ENCODE measurements at places on chromosomes 11 and 22.

DNA sequence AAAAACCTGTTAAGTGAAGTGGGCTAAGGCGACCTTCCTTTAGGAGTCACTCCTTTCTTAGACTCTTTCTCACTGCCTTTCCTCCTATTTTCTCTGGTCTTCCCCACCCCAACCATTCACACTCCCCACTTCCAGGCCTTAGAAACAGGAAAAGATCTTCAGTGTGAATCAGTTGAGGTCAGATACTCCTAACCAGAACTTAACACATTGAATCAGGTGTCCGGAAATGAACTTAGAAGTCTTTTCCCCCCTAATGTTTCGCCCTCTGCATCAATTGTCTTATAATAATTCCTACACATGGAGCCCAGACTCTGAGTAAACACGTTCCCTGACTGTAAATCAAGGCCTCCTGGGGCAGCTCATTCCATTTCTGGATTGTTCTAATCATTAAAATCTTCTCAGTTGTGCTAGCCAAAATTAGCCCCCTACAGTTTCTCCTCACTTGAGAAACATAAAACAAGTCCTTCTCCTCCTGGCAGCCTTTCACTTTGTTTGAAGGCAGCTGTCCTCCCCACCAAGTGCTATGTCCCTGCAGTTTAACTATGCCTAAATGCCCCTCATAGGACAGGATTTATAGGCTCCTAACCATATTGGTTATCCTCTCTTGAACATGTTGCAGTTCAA lies 32.7 kb upstream of the USP47 start:
- peak; percentile 15 for DNase-seq

DNA sequence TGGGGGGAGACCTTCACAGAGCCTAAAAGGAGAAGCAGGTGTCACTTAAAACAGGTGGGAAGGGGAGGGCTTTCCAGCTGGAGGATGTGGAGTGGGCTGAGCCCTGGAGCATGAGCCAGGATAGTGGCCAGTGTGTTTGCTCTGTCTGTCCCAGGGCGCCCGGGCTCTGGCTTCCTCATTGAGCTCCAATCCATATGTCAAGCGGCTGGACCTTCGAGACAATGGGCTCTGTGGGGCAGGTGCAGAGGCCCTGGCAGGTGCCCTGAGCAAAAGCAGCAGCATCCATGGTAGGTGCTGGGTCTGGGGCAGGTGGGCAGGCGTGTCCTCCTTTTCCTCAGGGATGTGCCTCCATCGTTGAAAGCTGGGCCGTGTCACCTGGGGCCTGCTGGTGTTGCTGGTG lies 2.0 kb downstream of the LRRC74B start:
- no peak for DNase-seq

GRCh38 chr22:46259374-46259773 lies 3.8 kb downstream of the PKDREJ start:
- DNase-seq = no peak

DNA sequence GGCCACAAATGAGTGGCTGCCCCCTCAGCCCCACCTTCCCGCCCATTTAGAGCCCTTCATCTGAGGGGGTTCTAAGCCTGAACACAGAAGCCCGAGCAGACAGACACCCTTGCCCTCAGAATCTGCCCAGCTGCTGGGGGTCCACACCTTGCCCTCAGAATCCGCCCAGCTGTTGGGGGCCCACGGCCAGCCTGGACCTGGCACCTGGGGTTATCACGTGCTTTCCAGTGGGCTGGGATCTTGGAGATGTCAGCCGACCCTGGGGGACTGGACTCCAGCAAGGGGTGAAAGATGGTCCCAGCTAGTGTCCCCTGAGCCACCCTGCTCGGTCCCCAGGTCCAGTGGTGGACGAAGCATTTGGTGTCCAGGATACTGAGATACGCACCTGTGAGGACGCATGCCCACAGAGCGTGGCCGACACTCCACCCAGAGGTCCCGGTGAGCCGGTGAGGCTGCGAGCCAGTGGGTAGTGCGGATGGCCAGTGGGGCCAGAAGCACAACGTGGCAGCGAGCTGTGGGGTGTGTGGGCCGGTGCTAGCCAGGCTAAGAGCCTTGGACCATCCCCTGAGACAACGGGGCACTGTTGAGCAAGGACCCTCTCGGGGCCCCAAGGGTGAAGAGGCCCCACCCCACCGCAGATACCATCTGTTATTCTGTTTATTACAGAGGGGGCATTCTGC lies 3.1 kb upstream of the CTSD start:
- DNase-seq = no peak

- peak; percentile 93 for DNase-seq
Observed at GRCh38 chr11:94926698-94927237, 46.6 kb downstream of the CWC15 start.

- no peak for DNase-seq
Observed at GRCh38 chr11:68552542-68552941, 92.0 kb downstream of the PPP6R3 start.

GRCh38 chr11:28621753-28622152 lies 513.6 kb downstream of the METTL15 start:
- DNase-seq = peak; percentile 61

- DNase-seq = peak; percentile 24
Observed at GRCh38 chr11:61828629-61829407, 718 bp downstream of the FADS2 start.

GRCh38 chr22:19130959-19131684 lies at the start of gene TSSK2:
TSSK2 (plus strand) TSS chr22:19131308; CDS start chr22:19131400, 92 bp downstream.
- no peak for DNase-seq

DNA sequence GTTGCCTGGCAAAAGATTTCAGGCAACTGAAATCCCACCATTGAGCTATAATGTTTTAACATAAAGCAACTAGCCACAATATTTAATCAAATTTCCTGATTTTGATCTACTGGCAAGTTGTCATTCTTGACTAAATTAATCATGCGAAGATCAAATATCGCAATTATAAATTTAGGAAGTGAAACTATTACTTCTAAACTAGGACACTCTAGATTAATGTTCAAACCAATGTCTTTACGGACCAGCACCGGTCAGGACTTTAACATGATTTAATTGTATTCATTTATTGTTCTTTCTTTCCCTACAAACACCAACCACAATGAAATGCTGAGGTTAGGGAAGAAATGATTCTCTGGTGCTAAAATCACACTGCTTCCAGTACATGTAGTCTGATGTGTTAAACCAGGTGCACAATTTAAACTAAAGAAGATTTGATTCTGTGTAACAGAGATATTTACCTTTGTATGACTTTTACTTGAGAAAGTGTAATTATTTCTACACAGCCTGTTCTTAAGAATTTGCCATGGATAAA lies 14.9 kb downstream of the GAS2 start:
- DNase-seq = no peak

- DNase-seq = no peak
Observed at GRCh38 chr11:109668973-109669634, 247.1 kb downstream of the C11orf87 start.

GRCh38 chr11:6616596-6617250 lies 2.5 kb downstream of the TPP1 start:
- DNase-seq = no peak

DNA sequence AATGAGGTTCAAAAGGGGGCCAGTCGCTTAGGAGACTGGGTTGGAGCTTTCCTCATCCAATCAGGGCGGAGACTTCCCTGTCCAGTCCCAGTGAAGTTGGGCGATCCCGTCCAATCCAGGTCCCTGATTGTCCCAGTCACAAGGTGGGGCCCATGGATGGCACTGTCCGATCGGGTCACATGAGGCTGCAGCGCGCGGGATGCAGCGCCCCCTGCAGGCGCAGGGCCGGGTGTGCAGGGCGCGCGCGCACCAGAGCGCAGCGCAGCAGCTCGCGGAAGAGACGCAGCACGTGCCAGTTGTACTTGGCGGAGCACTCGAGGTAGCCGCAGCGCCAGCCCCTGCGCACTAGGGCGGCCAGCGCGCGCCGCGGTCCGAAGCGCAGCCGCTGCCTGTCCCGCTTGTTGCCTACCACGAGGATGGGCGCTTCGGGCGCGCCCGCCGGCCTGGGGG lies 2.3 kb downstream of the RASL10A start:
- DNase-seq = peak; percentile 27

DNA sequence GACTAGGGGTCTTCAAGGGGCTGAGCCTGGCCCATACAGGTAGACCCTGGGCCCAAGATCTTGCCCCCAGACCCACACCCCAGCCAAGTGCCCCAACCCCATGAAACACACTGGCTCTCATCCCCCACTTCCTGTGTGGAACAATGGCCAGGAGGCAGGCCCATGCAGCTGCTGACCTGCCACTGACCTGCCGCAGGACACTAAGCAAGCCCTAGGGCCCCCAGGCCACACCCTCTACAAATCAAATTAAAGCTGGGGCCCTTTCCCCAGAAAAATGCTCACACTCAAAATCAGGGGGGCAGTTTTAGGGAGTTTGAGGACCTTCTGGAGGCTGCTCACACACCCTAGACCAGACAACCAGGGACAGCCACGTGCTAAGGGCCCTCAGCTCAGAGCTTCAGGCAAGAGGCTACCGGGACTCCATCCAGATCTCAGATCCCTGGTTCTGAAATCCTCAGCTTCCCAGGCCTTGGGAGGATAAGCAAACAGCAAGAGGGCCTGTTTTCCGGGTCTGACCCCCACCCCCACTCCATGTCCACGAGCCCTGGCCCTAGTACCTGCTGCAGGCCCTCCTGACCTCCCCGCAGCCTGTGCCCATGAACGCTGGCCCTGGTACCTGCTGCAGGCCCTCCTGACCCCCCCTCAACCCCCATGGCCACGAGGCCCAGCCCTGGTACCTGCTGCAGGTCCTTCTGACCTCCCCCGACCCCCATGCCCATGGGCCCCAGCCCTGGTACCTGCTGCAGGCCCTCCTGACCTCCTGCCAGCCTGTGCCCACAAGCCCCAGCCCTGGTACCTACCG lies 10.0 kb downstream of the CARD10 start:
- DNase-seq = no peak

DNA sequence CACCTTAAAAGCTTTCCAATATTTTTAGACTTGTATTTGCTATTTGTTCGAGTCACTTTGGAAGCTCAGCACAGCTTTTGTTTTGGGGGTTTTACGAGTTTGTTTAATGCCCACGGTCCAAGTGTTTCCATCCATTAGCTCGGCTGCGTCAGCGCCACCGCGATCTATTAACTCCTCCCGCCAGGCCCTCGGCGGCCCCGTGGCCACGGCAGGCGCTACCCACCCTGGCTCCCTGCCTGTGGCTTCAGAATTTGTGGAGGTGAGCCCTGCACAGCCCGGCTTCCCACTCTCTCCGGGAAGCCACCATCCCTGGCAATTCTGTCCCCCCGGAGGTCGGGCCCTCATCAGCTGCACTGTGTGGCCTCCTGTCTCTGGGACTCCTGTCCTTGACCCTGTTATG lies 648.5 kb downstream of the BRD1 start:
- no peak for DNase-seq

DNA sequence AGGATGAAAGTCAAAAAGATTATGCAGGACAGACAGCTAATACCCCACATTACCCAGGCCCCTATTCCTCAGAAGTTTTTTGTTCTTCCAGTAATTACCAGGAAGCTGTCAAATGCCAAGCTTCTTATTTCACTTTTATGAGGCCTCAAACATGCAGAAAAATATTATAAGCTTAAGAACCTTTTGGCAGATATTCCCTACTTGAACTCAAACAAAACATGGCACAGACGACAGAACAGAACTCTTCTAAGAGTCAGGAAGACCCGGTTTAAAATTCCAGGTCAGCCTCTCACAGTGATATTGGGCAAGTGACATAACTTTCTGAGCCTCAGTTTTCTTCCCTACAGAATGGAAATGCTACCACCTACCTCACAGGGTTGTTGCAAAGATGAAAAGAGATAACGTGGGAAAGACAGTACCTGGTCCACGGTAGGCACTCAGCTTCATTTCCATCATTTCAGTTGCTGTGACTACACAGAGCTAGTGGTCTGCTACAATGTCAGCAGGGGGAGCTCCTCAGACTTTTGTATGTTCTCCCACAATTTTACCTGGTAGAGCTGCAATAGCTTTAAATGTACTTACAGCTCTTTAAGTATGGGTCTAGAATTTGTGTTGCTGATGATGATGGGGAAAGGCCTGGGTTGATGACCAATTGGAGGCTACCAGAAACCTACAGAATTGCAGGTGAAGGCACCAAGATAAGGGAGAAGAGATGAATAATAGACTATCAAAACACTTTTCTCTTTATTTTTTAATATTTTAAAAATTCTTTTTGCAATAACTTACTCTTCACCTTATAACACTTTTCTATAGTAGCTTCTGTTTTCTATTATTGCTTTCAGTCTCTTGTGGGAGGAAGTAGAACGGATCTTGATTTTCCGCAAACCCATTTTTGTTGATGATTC lies 98.3 kb upstream of the CHRM4 start:
- DNase-seq = peak; percentile 45

DNA sequence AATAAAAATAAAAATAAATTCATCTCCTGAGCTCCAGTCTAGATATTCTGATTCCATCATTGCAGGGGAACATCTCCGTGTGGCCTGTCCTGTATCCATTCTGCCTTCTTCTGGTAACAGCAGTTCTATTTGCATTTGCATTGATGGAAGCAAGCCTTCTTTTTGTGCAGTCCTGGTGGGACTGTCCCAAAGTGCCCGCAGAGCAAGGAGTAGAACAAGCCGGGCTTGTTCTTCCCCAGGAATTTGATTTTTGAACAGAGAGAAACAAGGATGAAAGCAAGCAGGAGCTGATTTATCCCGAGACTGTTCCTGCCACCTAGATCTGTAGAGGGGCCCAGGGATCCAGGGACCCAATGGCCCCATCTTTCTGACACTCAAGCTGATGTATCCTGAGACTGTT lies 65.4 kb downstream of the SYN3 start:
- DNase-seq = no peak

GRCh38 chr11:75240311-75241035 lies at the start of gene TPBGL:
TPBGL (plus strand) TSS chr11:75240774; CDS start chr11:75241050, 276 bp downstream.
- DNase-seq = no peak

DNA sequence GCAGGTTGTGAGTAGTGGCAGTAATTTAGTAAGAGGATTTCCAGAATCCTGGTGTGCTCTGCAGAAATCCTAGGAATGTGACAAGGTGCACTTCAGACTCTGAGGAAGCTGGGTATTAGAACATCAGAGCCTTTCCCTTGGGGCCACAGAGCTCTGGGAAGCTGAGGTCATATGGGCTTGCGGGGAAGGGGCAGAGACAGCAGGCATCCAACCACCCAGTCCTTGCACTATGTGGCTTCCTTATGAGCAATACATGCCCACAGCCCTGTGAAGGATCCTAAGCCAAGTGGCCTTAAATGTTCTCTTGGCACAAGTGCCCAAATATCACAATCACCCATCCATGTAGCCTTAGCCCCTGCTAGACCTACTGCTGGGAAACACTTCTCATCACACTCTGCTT lies 46.2 kb downstream of the P4HA3 start:
- no peak for DNase-seq

DNA sequence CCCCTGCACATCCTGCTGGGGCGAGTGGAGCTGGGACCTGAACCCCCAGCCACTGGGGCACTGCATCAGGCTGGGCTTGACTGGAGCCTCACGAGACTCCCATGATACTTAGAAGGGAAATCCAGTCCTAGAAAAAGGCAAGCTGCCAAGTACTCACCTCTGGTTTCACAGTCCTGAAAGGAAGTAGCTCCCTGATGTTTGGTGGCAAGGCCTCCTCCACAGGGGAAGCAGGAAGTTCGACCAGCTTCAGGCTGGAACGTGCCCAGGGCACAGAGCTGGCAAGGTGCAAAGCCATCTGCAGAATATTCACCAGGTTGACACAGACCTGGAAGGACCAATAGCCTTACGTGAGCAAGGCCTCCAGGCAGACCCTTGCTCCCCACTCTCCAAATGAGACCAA lies 26.8 kb upstream of the NRIP3 start:
- no peak for DNase-seq

GRCh38 chr11:17604915-17605233 lies 57.8 kb downstream of the OTOG start:
- DNase-seq = no peak

GRCh38 chr11:131618201-131618600 lies 247.8 kb downstream of the NTM start:
- peak; percentile 43 for DNase-seq

- DNase-seq = no peak
Observed at GRCh38 chr11:124745835-124746620, 6.0 kb downstream of the VSIG2 start.

- no peak for DNase-seq
Observed at GRCh38 chr11:21411104-21411503, 741.7 kb downstream of the NELL1 start.
